ENCODE measurements at places on chromosomes 12 and 14. TPM values are rescaled to one million over a fixed set of nuclear protein-coding genes. Genes with fewer than 3 reads are reported as not detected.
A peak's percentile ranks its signal among the peaks of the same experiment; 100 is the strongest.

KRT77 gene
- total RNA-seq: not detected

- DNase-seq: no peak
Measured at GRCh38 chr12:106301241-106301610, 1.3 kb upstream of the TCP11L2 start.

- no peak for DNase-seq
Measured at GRCh38 chr14:97080991-97081390, 283.8 kb downstream of the VRK1 start.

LRP1-AS gene
- not detected for total RNA-seq

BTBD6 gene
- 48.8 TPM for total RNA-seq

DNA sequence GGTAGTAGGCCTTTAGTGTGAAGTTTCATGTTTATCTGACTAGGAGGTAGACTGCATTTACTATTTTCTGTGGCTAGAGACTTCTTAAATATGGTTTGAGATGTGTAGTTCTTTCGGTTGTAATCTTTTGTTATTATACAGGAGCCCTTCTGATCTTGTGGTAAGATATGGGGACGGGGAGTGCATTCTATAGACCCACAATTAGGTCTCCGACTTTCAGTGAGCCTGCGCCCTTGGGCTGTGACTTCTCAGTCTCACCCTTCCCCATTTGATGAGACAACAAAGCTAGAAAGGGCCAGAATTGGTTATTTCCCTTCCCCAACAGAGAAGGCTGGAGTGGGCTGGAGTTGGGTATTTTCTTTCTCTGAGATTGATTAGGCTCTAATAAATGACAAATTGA lies 130.0 kb downstream of the MSRB3 start:
- no peak for DNase-seq

DNA sequence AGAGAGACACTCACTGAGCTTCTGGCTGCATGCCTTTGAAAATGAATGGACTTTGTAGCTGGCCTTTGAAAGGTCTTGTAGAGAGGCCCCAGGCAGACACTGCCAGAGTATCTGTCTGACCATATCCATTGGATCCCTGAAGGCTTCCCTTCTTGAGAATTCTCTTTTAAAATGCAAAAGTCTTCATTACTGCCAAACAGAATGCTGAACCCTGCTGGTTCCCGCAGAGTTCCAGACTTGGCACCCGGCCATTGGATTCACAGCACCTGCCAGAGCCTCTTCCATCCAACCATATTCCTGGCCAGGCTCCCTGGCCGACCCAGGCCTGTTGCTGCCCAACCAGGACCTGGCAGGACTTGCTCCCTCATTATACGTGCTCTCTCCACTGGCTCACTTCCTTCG lies 182.5 kb downstream of the GXYLT1 start:
- DNase-seq: no peak

DNA sequence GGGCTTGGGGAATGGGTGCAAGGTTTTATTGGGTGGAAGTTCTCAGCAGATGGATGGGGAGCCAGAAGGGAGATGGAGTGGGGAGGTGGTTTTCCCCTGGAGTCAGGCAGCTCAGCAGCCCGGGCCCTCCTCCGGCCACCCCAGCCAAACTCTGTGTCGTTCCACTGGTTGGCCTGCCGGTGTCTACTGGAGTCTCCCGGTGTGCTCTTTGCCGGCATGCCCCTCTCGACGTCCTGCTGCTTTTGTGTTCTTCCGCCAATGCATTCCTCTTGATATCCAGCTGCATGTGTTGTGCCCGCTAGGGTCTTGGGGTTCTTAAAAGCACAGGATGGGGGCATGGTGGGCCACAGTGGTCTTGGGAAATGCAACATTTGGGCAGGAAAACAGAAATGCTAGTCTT lies 72.8 kb downstream of the SEC23A start:
- no peak for DNase-seq

DNA sequence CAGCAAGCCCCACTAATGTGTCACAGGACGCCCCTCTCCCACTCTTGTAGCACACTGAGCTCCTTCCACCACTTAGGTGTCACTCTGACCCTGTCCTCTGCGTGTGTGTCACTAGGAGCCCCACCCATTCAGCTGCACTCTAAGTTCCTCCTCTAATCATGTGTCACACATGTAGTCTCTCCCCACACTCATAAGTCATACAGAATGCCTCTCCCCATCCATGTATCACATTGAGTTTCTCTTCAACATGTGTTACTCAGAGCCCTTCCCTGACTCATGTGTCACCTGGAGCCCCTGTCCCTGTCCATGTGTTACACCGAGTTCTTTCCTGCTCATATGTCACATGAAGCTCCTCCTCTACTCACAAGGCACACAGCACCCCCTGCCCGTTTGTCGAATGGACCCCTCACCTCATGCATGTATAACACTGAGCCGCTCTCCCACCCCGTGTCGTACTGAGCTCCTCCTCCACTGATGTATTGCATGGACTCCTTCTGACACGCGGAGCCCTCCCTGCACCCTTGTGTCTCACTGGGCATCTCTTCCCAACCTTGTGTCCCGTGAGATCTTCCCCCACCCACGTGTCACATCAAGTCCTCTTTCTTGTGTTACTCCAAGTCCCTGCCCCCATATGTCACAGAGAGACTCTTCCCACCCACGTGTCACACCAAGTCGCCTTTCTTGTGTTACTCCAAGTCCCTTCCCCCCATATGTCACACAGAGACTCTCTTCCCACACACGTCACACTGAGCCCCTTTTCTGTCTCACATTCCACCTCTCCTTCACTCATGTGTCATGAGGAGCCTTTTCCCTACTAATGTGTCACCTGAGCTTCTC lies 31.0 kb downstream of the RTL1 start:
- peak; percentile 40 for DNase-seq

- peak; percentile 69 for DNase-seq
Measured at GRCh38 chr14:105499256-105500035, 8.4 kb downstream of the TEDC1 start.

- no peak for DNase-seq
Measured at GRCh38 chr14:61227884-61228591, 53.1 kb downstream of the TMEM30B start.

GRIN2B gene
- not detected for total RNA-seq

DNA sequence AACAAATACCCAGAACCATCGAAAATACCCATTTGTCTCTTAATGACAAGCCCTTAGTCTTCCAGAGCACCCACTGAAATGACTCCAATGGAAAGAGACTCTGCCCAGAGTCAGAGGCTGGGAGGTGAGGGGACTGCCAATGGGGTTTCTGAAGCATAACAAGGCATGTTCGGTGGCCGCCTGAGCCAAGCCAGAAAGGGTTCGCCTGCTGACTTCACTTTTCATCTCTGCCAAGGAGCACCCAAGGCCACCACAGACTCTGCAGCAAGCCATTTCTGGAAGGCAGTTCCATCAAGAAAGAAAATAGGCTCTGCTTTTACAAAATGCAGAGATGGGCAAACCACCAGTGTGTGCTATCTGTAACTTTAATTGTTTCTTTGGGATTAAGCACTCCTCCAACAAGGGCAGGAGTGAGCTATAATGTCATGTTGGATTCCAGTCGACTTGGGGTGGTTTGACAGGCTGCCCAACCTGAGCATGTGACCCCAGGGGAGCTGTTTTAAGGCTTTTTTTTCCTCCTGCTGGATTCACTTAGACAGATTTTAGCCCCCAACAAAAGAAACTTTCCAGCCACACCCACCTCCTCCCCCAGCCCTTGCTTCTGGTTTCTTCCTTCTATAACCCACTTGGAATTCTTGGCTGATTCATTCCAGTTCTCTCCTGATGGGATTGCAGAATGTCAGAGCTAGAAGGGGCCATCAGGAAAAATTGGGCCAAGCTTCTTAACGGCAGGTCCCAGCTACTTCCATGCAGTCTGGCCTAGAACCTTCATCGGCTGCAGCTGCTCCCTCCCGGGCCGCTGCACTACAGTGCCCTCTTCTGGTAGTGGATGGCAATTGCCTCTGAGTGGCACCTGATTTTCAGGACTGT lies 24.1 kb downstream of the CKAP4 start:
- DNase-seq: peak; percentile 79

DNA sequence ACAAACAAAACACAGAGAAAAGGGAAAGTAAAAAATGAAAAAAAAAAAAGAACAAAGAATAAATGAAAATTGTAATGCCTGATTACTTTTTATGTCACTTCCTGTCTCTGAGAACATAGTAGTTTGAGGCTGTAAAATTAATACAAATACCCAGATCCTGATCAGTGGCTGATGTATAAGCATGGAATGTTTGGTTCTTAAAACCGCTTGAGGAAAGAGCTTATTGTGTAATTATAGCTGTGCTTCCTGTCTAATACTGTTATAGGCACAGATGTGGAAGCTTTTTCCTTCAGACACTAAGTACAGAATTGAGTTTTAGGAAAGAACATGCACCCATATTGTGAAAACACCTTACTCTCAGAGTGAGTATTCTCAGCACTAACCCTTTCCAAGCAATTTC lies 86.9 kb downstream of the AVPR1A start:
- no peak for DNase-seq

GRCh38 chr14:72578514-72578913 lies 315.4 kb downstream of the DPF3 start:
- no peak for DNase-seq

DNA sequence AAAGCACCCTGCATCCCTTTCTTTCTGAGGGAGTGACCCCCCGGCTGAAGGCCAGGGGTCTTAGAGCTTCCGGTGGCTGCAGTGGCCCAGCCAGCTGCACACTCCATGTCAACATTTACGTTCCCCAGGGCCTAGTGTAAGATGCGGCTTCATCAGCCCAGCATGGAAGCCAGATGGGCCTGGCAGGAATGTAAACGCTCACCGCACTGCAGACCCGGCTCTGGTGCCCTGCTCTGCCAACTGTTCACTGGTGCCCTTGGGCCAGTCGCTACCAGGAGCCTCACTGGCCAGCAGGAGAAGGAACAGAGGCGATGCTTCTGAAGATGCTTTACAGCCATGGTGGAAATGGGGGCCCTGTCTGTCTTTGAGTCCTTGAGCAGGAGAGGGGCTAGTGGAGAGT lies 8.6 kb upstream of the TMEM119 start:
- no peak for DNase-seq

DNA sequence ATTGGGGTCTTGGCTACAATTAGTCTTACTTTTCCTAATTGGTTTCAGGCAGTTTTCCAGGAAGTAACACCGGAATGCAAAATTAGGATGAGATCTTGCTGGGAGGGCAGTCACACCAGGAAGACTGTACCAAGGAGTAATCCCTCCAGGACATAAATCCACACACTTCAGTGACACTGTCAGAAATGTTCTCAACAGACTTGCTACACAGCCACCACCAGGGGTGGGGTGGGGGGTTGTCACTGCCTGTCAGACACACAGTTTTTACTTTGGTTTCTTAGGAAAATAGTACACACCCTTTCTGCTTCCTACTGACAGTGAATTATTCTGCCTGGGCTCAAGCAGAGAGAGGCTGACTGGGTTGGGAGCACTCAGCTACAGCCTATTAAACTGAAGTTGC lies 102.9 kb upstream of the CCDC196 start:
- no peak for DNase-seq

WIF1 gene
- 0.62 TPM for total RNA-seq

CLEC1B gene
- not detected for total RNA-seq

- no peak for DNase-seq
Measured at GRCh38 chr14:54627540-54628363, 60.8 kb downstream of the SAMD4A start.

DNA sequence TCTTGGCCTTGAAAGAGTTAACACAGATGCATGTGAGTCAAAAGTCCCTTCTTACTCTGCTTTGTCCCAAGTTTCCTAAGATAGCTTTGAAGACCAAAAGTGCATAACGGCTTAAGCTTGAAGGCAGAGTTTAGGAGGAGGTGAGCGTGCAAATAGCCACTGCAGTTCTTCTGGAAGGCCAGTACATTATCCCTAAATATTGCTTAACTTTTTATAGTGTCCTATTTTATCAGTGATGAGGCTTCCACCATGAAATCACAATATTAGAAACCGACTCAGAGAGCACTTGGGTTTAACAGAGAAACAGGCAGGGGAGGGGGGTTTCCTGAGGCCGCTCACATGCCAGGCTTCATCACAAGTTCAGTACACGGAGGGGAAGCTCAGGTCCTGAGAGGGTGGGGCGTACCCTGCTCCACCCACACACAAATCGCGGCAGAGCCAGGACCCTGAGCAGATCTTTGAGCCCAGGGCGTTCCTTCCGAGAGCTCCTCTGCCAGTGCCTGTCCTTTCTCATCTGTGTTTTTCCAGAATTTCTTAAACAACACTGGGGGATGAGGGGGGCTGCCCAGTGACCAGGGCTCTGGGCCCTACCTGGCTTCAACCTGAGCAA lies 26.8 kb upstream of the BDKRB2 start:
- DNase-seq: no peak

GRCh38 chr12:19886639-19887064 lies 447.4 kb downstream of the AEBP2 start:
- no peak for DNase-seq

GRCh38 chr12:62123721-62124203 lies 136.4 kb upstream of the USP15 start:
- no peak for DNase-seq

ZDHHC22 gene
- not detected for total RNA-seq

IAPP gene
- not detected for total RNA-seq

FAM177A1 gene
- 66.5 TPM for total RNA-seq

ENDOU gene
- total RNA-seq: not detected

DNA sequence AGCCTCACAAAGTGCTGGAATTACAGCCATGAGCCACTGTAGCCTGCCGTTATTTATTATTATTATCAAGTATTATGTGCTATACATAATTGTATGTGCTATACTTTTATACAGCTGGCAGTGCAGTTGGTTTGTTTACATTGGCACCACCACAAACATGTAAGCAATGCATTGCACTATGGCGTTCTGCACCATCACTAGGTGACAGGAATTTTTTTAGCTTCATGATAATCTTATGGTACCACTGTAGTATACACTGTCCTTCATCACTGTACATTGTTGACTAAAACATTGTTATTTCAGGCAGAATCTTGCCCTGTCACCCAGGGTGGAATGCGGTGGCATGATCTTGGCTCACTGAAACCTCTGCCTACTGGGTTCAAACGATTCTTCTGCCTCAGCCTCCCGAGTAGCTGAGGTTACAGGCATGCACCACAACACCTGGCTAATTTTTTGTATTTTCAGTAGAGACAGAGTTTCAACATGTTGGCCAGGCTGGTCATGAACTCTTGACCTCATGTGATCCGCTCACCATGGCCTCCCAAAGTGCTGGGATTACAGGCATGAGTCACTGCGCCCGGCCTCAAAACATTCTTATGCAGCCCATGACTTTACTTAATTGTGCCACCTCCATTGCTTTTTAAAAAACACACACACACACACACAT lies 17.1 kb downstream of the MRPL42 start:
- DNase-seq: no peak

GRCh38 chr12:8629486-8630033 lies 16.9 kb upstream of the AICDA start:
- no peak for DNase-seq

DNA sequence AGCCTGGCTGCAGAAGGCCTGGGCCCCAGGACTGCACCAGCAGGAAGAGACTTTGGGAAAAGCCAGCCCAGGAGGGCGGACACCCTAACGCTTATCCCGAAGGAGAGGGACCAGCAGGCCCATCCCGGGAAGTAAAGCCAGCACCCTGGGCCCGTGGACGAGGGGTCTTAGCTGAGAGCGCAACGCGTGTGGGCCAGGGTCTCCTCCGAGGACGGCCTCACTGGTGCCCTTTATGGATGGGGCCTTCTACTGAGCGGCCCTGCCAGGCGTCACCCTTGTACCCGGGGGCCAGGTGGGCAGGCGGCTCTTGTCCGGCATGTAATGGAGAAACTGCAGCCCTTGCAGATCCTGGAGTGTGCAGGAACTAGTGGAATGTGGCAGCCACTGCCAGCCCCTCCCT lies 14.1 kb downstream of the TEDC1 start:
- DNase-seq: peak; percentile 15

RNF212B gene
- total RNA-seq: not detected

GRCh38 chr12:62078020-62078419 lies 182.2 kb upstream of the USP15 start:
- DNase-seq: no peak

GRCh38 chr14:59190372-59190771 lies 1.9 kb downstream of the DAAM1 start:
- DNase-seq: no peak

REM2 gene
- total RNA-seq: not detected
